ENCODE measurements at places on chromosomes 1 and 21.

- DNase-seq, result no peak
Observed at GRCh38 chr1:161119092-161119903, 1.4 kb downstream of the NIT1 start.

GRCh38 chr1:184283999-184284398, 102.8 kb upstream of the C1orf21 start:
- no peak for DNase-seq

DNA sequence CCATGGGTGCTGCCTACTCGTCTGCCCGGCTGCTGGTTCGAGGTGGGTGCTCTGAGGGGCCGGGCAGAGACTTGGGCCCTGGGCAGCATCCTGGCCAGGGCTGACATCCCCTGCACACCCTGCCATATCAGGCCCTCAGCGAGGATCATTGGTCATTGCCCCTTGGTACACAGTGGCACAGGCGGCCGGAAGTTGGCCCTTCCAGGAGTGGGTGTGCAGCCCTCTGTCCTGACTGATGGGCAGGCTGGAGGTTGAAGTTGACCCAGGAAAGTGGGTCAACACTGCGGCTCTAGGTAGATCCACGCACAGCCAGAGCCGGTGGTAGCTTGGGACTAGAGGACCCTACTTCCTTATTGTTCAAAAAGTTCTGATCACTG, 72.9 kb downstream of the TRIM11 start:
- DNase-seq, result no peak

DNA sequence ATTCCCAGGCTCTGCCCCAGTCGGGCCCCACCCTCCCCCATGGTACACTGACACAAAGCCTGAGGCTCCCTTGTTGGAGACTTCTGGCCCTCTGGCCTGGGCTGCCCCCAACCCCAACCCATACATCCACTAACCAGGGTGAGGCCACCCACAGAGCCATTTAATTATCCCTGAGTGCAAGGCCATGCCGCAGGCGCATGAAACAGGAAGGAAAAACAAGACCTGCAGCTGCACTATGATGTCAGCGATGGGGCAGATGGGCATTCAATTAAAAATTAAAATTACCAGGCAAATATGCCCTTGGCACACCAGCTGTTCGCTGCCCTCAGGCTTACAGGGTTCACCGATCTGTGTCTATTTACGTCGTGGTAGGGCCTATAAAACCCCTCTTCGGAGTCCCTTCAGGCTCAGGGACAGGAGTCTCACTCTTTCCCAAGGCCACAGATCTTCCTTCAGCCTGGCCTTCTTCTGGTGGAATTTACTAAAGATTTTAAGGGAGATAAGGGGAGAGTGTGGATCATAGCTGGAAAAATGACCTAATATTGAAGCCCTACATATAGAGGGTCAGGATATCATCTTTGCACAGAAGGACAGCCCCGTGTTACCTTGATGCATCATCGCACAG, 29.6 kb upstream of the RGS16 start:
- DNase-seq, result peak; percentile 96

DNA sequence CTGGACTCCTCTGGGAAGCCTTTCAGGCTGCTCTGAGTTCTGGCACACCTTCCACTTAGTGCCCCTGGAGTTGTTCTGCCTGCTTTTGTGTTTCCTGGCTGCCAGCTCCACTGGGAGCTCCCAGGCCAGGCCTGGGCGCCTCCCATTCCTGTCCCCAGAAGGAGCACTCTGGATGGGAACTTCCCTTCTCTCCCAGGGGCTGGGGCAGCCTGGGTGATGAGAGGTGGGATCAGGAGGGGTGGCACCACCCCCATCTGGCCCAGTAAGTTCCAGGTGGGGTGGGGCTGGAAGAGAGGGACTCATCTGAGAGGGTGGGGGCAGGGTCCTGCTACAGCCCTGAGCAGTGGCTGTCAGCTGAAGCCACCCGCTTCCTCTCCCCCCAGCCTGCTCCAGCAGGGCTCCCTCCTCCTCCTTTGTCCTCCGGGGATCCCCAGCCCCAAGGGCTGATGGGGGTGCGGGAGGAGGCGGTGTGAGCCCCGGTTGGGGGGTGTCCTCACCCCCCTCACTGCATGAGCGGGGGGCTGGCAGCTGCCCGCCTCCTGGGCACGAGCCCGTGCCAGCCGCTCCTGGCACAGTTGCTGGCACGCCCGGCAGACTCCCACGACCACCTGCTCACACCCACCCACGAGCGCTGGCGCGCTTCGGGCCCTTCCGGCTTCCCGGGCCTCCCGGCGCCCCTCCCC, 4.7 kb downstream of the FOXO6 start:
- DNase-seq, result peak; percentile 93

DNA sequence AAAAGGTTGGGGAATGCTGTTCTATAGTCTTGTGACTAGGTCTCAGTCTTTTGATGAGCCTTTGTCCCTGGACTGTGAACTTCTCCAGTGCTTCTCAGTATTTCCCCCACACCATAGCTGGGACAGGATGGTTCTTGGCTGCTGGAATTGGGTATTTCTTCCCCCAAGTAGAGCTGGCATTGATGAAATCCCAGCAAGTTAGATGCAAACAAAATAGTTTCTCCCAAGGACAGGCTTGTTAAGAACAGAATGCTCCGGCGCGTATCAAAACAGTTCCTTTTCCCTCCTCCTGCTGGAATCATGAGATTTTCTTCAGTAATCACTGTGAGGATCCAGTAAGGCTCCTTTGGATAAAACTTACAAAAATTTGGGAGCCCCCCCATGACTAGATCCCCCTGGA, 162.6 kb downstream of the PIK3R3 start:
- DNase-seq, result no peak

DNA sequence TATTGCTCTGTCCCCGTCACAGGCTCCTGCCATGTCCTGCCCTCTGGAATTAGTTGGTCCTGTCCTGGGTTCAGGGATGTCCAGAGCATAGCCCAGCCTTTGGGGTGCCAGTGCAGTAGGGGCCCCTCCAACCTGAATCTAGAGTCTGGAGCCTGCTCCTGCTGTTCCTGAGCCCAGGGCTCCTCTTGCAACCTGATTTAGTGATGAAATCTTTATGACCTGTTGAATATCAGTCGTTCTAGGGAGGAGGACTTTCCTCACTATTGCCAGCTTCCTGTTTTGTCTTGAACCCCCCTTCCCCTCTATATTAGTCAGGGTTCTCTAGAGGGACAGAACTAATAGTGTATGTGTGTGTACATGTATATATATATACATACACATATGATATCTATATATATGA, 42.5 kb upstream of the STUM start:
- DNase-seq, result no peak

- DNase-seq, result no peak
Observed at GRCh38 chr21:44392185-44392584, 38.8 kb downstream of the TRPM2 start.

DNA sequence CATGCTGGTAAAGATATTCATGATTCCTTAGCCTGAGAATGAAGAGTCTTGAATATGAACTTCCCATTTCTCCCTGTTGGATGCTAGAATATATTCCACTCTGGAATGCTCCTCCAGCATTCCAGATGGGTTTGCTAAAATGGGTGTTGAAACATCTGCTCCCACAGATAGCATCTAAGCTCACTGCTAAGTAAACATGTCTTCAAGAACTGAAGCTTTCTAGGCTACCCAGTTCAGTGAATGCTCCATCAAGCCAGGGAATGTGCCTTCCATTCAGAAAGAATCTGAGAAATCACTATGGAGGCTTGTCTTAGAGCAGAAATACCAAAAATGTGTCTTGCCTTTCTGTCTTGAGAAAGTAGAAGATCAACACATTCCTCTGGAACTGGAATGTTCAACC, 81.1 kb downstream of the TNFSF18 start:
- no peak for DNase-seq

DNA sequence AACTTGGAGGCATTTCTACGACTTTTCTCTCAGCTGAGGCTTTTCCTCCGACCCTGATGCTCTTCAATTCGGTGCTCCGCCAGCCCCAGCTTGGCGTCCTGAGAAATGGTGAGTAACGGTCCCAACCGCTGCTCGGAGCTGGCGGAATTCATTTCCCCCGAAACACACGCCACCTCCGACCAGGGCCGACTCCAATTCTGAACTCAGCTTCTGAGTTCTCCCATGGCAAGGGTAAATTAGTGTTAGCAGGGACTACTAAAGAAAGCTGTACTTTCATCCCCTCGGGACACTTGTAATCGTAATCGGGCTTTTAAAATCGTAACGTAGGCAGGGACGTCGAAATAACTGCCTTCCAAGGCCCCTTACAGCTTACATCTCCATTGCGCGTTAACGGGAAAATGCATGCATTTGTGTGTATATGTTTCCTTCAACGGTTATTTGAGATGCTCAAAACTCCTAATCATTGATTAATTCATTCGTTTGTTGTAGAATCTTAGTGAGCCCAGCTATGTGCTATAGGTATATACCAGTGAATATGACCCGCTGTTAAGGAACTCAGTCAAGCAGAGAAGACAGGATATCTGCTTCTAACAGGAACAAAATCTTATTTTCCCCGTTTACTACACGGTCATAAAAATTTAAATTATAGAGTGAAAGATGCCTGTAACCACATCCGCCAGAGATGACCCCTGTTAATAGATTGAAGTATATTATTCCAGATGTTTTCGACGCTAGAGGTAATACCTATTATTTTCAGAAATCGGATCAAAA, 472 bp downstream of the DTL start:
- DNase-seq, result no peak

DNA sequence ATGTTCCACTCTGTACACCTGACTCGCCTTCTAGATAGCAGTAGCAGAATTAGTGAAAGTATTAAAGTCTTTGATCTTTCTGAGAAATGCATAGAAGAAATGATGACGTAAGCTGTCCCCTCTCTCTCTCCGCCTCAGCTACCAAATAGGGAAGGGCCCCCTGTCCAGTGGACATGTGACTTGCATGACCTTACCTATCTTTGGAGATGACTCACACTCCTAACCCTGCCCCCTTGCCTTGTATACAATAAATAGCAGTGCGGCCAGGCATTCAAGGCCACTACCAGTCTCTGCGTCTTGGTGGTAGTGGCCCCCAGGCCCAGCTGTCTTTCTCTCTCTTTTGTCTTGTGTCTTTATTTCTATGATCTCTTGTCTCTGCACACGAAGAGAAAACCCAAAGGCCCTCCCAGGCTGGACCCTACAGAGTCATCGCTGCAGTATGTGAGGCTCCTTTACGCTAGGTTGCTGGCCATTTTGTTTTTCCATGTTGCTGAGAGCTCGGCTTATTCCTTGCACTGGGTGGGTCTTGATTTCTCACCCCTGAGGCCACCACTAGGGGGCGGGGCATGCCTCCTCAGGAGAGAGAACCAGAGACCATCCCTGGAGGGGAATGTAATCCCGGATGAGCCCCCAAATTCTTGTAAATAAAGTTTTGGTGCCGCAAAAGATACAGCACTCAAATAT, 16.0 kb upstream of the ZBTB8B start:
- DNase-seq, result peak; percentile 9

DNA sequence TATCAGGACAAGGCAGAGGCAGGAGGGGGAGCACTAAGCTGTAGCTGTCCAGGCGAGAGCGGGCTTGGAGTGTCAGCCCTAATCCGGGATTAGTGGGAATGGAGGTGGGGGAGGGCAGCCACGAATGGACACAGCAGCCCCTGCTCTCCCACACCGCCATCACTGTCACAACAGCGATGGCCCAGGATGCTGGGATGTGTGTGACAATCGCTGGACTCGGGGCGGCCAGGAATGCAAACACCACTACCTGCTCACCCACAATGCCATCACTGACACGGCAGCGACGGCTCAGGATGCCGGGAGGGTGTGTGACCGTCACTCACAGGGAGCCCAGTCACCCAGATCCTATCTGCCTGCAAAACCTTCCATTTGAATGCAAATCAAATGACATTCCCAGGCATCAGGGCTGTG, 2.9 kb downstream of the C2CD2 start:
- DNase-seq, result no peak

DNA sequence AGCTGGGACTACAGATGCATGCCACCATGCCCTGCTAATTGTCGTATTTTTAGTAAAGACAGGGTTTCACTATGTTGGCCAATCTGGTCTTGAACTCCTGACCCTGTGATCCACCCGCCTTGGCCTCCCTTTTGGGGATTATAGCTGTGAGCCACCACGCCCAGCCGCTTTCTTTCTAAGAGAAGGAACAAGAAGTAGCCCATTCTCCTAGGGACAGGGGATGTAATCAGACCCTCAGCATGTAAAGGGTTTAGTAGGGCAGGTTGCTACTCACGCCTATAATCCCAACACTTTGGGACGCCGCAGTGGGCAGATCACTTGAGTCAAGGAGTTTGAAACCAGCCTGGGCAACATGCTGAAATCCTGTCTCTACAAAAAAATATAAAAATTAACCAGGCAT, 189.7 kb downstream of the TOMM20 start:
- DNase-seq, result no peak

DNA sequence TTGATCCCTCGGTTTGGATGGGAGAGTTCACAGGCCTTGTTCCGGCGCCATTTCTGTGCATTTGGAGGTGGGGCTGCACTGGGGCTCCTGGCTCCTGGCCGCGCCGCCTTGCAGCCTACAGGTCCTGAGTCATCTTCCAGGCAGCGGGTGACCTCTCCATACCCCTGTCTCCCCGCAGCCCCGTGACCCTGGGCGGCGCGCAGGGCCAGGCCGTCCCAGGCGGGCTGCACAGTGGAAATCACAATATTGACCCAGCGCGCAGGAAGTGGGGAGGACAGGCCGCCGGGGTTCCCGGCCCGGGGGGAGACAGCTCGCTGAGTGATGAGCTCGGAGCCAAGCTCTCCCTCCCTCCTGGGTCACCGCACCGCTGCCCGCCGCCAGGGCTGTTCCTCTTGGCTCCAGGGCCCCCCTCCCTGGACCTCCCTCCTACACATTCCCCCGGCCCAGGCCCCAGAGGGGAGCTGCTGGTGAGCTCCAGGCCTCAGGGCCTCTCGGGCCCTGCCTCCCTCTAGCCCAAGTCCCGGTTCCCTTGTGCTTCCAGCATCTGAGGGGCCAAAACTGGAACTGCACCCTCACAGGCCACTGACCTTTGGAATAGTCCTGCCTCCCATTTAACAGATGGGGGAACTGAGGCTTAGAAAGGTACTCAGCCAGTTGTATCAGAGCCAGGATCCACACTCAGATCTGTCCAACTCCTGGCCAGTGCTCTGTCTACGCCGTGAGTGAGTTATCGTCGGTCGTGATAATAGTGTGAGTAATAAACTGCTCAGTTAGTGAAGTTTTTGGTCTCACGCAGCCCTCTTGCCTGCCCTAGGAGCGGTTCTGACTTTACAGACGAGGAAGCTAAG, 142.9 kb upstream of the WNT4 start:
- no peak for DNase-seq

- DNase-seq, result no peak
Observed at GRCh38 chr1:217929213-217929885, 298.2 kb downstream of the SPATA17 start.

- DNase-seq, result no peak
Observed at GRCh38 chr1:24643363-24644099, 429 bp downstream of the SRRM1 start.

DNA sequence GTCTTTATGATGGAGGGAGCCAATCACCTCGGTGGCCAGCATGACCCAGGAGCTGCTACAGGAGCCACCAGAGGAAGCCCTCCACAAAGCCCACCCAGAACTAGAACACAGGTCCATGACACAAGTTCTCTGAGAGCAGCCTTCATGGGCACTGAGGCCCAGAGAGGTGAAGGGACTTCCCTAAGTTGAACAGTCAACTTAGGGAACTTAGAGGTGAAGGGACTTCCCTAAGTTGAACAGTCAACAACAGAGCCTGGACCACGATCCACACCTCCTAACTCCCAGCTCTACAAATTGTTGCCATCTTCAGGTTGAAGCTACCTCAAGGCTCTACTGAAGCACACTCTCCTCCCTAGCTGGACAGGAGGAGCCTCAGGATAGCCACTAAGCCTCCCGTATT, 132.7 kb downstream of the CCDC185 start:
- DNase-seq, result no peak

GRCh38 chr1:218347723-218348627, 2.8 kb downstream of the TGFB2 start:
- no peak for DNase-seq

GRCh38 chr1:98467586-98467985, 193.9 kb upstream of the SNX7 start:
- DNase-seq, result no peak
